ENCODE measurements at places on chromosomes 16 and 17. TPM values are rescaled to one million over a fixed set of nuclear protein-coding genes. Genes with fewer than 3 reads are reported as not detected.

DNA sequence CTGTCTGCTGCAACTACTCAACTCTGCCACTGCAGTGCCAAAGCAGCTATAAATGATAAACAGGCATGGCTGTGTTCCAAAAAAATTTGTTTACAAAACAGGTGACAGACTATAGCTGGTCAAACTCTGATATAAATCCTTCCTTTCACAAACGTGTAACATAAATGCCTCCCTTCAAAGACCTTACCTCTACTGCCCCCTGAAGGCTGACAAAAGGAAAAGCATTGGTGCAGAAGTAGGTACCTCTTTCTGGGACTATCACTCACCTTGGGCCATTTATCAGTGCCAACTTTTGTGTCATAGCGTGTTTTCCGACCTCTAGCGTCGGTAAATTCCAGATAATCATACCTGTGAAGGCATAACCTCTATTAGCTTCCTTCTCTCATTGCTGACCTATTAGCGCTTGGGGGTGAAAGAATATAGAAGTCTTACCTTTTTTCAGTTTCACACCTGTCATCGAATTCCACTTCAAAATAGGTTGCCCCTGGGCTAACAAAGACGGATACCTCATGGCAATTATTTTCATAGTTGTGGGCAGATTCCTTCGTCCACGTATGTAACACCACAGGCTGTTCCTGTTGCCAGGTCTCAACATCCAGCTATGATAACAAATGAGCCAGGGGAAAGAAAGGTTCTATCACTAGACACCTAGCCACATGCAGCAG lies 67.9 kb downstream of the ZZEF1 start:
- no peak for DNase-seq

The UBALD2 gene
- 2.8 TPM for total RNA-seq

The UNC119 gene
- 31.5 TPM for total RNA-seq

The SCN4A gene
- not detected for total RNA-seq

DNA sequence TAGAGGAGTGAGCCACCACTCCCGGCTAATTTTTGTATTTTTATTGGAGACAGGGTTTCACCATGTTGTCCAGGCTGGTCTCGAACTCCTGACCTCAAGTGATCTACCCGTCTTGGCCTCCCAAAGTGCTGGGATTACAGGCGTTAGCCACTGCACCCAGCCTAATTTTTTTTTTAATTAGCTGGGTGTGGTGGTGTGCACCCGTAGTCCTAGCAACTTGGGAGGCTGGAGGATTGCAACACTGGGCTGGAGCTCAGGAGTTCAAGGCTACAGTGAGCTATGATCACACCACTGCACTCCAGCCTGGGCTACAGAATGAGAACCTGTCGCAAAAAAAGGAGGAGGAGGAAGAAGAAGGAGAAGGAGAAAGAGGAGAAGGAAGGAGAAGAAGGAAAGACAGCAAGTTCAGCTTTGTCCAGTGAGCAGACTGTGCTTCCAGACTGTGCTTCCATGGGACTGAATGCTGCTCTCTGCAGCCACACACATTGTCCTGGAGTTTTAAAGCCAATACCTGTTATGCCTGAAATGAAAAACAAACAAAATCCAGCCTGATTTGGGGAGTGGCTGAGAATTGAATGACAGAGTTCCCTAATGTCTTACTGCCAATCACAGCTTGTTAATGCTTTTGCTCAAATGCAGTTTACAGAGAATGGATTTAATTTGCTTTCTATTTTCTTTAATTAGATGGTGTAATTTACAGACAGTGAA lies 2.8 kb upstream of the TNFRSF13B start:
- DNase-seq: no peak

GRCh38 chr16:65919145-65919985 lies 447.1 kb upstream of the CDH5 start:
- DNase-seq: no peak

DNA sequence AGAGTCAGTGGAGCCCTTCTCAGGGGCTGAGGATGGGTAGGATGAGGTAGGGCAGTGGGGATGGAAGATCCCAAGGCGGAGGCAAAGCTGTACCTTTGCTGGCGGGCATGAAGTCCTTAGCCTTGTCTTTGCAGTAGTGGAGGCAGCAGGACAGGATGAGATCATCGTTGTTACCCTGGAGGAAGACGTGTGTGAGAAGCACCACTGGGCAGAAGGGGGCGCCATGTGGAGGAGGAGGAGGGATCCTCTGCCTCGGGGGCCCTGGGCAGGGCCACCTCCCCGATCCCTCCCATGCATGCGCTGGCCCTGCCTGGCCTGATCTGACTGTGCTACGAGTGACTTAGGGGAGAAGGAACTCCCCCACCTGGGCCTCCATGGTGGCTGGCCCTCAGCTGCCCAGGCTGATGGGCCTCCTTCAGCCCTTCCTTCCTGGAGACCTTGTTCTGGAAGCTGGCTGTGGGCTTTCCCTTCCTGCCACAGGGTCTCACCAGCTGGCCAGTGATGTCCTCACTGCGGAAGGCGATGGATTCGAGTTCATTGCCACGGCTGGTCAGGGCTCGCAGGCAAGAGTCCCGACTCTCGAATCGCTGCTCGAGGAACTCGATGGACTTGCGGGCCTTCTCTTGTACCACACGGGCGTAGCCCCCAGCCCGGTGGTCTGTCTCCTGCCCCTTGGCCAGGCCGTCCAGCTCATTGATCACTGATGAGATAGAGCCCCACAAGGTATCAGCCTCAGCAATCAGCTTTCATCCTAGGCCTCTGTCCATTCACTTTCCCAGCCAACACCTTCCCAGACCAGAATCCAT lies 10.3 kb downstream of the HIC1 start:
- no peak for DNase-seq

The TEX14 gene
- 0.31 TPM for total RNA-seq

The FAAP100 gene
- 24.2 TPM for total RNA-seq

- DNase-seq: no peak
These were observed 22.1 kb upstream of the MTMR4 start for GRCh38 chr17:58536542-58536941.

DNA sequence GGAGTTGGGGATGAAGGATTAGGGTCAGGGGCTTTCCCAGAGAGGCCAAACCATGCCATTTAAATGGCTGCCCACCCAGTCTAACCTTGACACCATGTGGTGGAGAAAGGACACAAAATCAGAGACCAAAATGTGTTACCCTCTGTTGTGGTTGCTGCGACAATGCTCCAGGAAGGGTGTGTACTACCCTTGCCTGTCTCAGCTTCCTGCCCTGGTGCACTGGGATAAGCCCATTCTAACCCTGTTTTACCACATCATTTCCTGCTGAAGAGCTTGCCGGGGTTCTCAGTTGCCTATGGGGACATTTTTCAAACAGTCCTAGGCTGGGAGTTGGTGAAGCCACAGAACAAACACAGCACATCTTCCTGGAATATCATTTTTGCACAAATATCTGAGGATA lies 4.9 kb downstream of the OR4D1 start:
- no peak for DNase-seq

- no peak for DNase-seq
These were observed 9.6 kb downstream of the MEIOB start for GRCh38 chr16:1862394-1862793.

The GP1BA gene
- total RNA-seq: not detected

The GUCY2D gene
- total RNA-seq: 0.16 TPM

DNA sequence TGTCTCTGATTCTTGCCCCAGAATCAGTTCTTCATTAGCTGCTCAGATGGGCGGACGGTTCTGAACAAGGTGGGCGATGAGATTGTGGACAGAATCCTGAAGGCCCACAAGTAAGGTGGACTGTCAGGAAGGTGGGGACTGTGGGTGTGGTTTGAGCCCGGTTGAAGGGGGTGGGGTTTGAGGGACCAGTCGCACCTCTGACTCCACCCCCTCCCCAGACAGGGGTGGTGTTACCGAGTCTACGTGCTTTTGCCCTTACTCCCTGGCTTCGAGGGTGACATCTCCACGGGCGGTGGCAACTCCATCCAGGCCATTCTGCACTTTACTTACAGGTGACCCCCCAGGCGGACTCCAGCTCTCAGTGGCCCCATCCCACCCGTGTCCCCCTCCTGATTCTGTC lies 11.3 kb downstream of the PLD2 start:
- DNase-seq: no peak

The RTN4RL1 gene
- 25.0 TPM for total RNA-seq

The PRKCB gene
- total RNA-seq: 59.0 TPM

DNA sequence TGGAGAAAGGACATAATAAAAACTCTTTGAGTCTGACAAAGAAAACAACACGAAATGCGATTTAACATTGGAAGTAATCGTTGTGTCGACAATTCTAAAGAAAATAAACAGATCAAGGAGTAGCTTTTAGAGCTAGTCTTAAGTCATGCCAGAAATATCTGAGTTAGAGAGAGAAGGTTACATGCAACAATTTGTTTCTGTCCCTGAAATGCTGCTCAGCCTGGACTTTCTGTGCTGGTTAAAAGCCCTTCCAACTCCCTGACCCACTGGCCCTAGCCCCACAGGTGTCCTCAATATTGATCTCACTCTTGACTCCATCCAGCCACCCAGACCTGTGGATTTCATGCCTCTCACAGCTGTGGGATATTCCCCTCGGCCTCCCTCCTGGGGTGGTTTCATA lies 33.2 kb upstream of the TEX2 start:
- DNase-seq: no peak

DNA sequence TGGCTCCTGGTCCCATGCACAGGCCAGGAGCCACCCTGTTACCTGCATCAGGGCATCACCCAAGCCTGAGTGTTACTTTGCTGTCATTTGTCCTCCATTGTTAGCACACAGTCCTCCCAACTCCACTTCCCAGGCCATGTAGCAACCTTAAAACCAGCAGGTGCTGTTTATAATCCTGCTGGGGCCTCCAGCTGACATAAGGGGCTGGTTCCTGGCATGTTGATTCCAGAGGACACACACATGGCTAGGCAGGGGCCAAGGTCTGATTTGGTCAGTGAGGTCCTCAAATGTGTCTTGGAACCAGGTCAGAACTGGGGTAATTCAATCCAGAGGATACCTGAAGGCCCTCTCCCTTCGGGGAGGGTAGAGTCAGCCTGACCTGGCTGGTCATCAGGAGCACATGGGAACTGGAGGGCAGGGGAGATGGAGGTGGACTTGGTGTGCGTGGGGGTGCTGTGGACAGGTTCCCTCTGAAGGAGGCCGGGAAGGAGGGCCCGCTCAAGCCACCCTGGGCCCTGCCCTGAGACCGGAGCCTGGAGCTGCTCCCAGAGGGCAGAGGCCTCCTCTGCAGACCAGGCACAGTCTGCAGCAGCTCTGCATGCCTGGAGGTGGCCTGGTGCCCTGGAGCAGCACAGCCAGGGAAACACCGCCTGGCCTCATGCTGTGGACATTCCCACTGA lies 6.6 kb downstream of the ADORA2B start:
- no peak for DNase-seq

The NXN gene
- total RNA-seq: 16.7 TPM

DNA sequence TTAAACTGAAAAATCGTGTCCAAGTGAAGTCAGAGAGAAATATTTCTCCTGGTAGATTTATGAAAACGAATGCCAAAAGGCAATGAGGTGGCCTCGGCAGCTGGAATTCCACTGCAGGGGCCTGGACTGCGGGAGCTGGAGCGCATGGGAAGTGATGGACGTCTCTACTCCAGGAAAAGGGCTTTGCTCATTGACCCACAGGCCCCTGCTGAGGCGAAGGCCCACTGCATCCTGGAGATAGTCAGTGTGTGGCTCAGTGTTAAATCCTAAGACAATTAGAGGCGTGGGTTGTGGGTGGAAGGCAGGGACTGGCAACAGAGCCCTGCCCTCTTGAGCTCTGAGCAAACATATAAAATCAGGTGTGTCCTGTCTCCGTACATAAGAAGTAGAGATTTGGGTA lies 191.4 kb downstream of the SLC39A11 start:
- no peak for DNase-seq

- peak; percentile 29 for DNase-seq
These were observed at the start of gene CTF1 for GRCh38 chr16:30896261-30896888. TSS of gene CTF1 (plus strand) at chr16:30896614. CDS start at chr16:30896644, 30 bp downstream.

DNA sequence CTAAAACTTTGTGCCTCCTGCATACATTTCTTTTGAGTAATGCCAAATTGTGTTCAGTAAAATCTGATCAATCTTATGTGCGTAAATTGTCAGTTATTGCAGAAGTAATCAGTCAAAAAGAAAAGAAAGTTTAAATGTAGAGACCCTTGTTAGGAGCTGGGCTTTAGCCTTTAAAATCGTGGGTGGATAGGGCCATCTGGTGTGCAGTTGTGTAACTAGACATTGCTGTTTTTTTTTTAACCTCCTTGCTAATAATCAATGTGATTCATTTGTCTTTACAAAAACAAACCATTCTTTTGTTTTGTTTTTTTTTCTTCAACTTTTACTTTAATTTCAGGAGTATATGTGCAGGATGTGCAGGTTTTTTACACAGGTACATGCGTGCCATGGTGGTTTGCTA lies 5.3 kb upstream of the WWOX start:
- DNase-seq: no peak

DNA sequence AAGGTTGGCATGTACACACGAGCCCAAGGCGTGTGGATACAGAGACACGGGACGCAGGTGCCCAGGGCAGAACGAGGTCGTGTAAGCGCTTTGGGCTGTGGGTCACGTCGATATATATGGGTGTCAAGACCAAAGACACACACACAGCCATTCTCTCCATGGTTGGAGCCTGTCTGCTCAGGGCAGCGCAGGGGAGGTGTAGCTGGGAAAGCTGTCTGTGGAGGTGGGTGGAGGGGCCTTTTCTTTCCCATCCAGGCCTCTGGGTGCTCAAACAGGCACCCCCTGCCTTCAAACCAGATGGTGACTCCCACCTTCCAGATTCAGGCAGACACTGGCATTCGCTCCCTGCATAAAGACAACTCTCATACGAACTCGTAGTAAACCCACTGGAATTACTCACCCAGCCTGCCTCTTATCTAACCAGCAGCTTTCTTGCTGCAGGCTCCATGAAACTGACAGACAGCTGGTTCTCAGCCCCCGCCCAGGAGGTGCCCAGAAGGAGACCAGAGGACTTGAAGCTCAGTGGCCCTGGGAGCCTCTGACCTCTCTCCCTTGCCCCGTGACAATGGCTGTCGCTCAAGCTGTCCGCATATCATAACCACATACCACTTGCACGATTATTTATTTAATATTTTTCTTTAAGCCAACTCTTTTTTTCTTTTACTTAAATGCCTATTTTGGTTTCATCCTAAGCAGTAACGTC lies 237.1 kb downstream of the KATNIP start:
- DNase-seq: no peak

The G6PC1 gene
- total RNA-seq: not detected

GRCh38 chr17:48644910-48645557 lies 18.9 kb upstream of the HOXB9 start:
- DNase-seq: no peak
